ENCODE measurements at places on chromosomes 11 and 22.
A peak's percentile ranks its signal among the peaks of the same experiment; 100 is the strongest.

- DNase-seq: no peak
Measured at GRCh38 chr11:130829920-130830511, 86.3 kb downstream of the SNX19 start.

- peak; percentile 83 for DNase-seq
Measured at GRCh38 chr22:50342651-50343540, at the start of gene PPP6R2. TSS of gene PPP6R2 (plus strand) at chr22:50343327. CDS start at chr22:50393909, 50,582 bp downstream.

GRCh38 chr11:123061403-123062157 is at the start of gene HSPA8:
TSS of gene HSPA8 (minus strand) at chr11:123062136. CDS start at chr11:123061324, 812 bp downstream.
- peak; percentile 45 for DNase-seq

GRCh38 chr22:32723643-32724042 is 77.9 kb upstream of the TIMP3 start:
- DNase-seq: no peak

DNA sequence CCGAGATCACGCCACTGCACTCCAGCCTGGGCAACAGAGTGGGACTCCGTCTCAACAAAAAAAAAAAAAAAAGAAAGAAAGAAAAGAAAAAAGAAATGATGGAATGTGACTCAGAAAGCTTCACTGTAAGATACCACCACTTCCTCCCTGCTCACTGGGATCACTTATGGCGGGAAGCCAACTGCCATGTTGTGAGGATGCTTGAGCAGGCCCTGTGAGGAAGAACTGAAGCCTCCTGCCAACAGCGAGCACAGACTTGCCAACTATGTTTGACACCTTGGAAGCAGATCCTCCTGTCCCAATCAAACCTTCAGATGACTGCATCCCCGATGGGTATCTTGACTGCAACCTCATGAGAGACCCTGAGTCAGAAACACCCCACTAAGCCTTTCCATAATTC is 8.3 kb downstream of the SEC14L6 start:
- no peak for DNase-seq
